Mesendoderm (in vitro differentiated cells): ENCODE measurements at places on chromosomes 4 and X.

GRCh38 chr4:123555233-123555806 lies 158.7 kb downstream of the SPRY1 start:
- DNase-seq: peak; percentile 23

DNA sequence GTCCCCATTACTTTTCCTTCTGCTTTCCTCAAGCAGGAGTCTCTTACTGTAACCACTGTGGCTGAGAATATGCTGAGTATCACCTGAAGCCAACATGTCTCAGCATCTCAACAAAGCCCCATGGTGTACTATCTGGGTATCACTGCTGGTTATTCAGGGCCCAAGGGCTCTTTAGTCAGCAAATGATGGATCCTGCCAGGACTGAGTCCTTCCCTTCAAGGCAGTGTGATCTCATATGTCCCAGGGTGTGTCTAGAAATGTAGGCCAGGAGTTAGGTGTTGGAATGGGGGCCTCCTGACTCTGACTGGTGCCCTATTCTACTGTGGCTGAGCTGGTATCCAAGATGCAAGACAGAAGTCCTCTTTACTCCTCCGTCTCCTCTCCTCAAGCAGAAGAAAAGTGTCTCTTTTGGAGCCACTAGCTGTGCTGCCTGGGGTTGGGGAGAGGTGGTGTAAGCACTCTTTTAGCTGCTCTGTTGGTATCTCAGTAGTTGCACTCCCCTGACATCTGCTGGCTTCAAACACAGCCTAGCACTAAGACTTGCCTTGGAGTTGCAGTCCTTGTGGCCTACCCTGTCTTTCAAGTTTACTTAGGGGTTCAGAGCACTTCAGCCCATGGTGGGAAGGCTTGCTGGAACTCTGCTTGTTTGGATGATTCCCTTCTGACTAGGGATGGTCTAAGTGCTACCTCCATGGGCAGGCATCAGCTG lies 28.6 kb downstream of the OCIAD2 start:
- peak; percentile 36 for DNase-seq

GRCh38 chr4:5086535-5086934 lies 35.3 kb downstream of the STK32B start:
- no peak for DNase-seq

GRCh38 chrX:53440621-53441517 lies 6.7 kb upstream of the HSD17B10 start:
- DNase-seq: no peak

- no peak for DNase-seq
These were observed 36.6 kb upstream of the PTPN13 start for GRCh38 chr4:86557526-86557925.

- DNase-seq: peak; percentile 64
These were observed 6.0 kb downstream of the HMGN5 start for GRCh38 chrX:81195712-81196111.

- no peak for DNase-seq
These were observed 75.9 kb downstream of the C4orf51 start for GRCh38 chr4:145755802-145756201.

DNA sequence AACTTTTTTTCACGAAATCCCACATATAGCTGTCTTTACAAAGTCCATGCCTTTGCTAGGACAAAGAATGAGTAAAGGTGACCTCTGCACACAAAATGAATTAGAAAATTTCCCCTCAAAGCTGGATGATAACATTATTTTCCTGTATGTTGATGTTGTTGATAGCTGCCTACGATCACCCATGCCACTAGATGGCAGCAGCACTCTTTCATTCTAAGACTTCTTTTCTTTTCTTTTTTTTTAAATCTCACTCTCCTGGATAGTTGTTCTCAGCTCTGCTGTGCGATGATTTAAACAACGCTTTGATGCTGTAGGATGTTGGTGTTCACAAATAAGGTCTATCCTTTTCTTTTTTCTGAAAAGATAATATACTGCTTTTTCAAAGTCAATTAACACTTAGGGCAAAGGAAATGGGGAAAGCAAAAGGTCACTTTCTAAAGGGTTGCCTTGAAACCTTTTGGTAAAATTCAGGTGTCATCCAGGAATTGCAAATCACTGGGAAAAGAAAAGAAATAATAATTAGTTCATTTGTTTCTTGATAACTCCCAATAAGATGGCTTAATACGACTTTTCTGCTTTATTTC lies 266.8 kb downstream of the C4orf33 start:
- DNase-seq: peak; percentile 71

DNA sequence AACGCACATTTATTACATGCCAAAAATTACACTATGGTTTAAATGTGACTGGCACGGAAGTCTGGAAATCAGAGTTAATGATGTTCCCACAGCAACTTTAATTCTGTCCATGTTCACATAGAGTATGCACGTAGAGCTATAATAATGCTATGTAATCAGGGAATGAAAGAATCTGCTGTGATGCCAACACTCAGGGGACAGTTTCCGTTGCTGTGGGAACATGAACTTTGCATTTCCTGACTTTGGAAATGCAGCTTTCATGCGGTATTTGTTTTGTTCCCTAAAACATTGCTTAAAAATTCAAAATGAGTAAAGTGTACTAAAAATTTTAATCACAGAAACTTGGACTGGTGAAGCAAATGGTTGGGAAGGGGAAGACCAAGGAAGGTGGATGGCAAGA lies 65.7 kb downstream of the MAGEA1 start:
- peak; percentile 0 for DNase-seq

- no peak for DNase-seq
These were observed 197.0 kb downstream of the ADGRL3 start for GRCh38 chr4:61397174-61397573.

DNA sequence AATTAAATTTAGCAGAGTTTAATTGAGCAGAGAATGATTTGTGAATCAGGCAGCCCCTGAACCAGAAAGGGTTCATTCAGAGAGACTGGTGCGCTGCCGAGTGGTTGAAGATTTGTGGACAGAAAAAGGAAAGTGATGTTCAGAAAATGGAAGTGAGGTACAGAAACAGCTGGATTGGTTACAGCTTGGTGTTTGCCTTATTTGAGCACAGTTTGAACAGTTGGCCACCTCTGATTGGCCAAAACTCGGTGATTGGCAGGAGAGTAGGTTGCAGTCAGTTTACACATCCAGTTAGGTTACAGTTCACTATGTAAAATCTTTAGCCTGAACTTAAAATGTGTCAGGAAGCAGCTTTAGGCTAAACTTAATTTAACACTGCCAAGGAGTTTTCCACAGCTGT lies 14.9 kb downstream of the MID1IP1 start:
- DNase-seq: no peak

- DNase-seq: peak; percentile 44
These were observed 135.2 kb upstream of the RASGEF1B start for GRCh38 chr4:81606801-81607501.

DNA sequence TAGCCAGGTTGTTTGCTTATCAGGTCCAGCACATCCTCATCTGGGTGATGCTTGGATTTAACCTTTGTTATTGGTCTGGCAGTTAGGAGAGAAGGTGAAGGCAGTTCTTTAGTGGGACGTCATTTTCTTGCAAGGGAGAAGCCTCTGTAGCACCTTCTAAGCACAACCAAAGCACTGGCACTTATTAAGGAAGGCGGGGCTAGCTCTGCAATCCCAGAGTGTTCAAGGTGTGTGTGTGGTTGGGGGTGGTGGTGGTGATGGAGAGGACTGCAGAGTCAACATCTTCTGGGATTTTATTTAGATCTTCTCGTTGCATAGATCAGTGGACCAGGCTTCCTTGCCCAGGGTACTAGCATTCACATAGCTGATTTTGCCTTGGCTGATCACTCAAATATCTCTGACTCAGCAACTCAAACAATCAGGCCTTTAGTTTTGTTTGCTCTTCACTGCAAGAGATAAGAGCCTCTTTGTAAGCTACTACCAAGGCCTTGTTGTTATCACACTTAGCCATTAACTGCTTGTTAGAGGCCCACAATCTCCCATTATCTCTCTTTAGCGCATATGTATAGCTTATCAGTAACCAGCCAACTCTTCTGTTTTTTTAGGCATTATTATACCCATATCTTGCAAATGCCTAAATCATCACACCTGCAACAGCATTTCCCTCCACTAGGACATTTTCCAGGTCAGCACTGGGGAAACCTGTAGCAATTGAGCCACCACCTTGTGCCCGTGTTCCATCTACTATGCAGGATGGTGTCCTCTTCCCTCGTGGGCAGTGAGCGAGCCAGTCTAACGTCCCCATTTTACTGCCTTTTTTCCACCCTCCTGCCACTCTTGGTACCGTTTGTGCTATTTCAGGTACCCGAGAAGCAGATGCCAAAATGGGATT lies 36.5 kb upstream of the LINC00632 start:
- peak; percentile 91 for DNase-seq

- DNase-seq: peak; percentile 34
These were observed 3.0 kb downstream of the ARHGEF38 start for GRCh38 chr4:105555409-105555808.

DNA sequence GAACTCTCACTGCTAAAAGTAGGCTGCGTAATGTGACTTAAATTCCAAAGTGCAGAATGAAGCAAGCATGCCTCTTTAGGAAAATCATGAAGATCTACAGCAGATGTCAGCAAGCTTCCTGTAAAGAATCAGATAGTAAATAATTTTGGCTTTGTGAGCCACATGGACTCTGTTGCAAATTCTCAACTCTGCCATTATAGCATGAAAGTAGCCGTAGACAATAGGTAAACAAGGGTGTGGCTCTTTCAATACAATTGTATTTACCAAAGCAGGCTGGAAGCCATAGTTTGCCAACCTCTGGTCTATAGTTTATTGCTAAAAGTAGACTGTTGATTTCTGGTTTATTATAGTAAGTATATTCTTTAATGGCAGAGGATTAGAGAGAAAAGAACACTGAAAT lies 80.3 kb upstream of the FAM9B start:
- no peak for DNase-seq

GRCh38 chrX:45400027-45400779 lies 199.5 kb upstream of the DIPK2B start:
- peak; percentile 70 for DNase-seq

DNA sequence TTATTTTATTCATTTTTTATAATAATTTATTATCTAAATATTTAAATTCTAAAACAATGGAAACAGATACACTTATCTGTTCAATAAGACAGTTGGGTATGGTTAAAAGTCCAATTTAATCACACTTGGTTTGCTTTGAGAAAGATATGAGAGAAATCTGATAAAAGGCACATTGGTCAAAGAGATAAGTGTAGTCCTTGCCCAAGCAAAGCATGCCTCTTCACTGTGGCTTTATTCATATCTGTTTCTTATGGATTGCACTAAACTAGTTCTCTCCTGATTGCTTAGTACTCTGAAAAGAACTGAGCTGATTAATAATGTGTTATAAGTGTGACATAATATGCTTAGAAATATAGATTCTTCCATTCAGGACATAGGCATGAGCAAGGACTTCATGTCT lies 39.8 kb downstream of the CXCL1 start:
- DNase-seq: no peak

DNA sequence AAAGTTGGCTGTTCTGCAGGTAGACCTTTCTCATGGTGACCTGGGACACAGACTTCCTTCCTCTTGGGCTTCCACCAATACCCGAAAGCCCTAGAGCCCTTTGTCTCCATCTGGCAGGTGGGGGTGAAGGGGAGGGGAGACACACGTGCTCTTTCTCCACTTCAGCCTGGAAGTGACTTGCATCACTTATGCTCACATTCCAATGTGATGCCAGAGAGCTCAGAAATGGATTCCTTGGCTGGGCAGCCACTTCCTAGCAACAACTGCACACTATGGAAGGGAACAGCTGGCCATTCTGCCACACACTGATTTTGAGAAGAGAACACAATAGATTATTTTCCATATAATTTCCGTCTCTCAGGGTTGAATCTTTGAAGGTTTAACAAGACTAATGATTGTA lies 36.3 kb downstream of the C4orf51 start:
- peak; percentile 70 for DNase-seq

GRCh38 chr4:139736274-139736660 lies 70.6 kb downstream of the MGST2 start:
- DNase-seq: peak; percentile 37

- DNase-seq: no peak
These were observed 91.9 kb downstream of the FAM53A start for GRCh38 chr4:1592068-1592708.

GRCh38 chrX:154648931-154649330 lies 4.4 kb downstream of the CTAG2 start:
- DNase-seq: no peak

GRCh38 chr4:76233967-76234678 lies 17.4 kb upstream of the FAM47E start:
- DNase-seq: peak; percentile 63

GRCh38 chr4:145618932-145619638 lies at the start of gene MMAA:
TSS of gene MMAA (plus strand) at chr4:145619385. CDS start at chr4:145639140, 19,755 bp downstream.
- DNase-seq: peak; percentile 94

- DNase-seq: no peak
These were observed 102.1 kb downstream of the ASB9 start for GRCh38 chrX:15167826-15168225.

DNA sequence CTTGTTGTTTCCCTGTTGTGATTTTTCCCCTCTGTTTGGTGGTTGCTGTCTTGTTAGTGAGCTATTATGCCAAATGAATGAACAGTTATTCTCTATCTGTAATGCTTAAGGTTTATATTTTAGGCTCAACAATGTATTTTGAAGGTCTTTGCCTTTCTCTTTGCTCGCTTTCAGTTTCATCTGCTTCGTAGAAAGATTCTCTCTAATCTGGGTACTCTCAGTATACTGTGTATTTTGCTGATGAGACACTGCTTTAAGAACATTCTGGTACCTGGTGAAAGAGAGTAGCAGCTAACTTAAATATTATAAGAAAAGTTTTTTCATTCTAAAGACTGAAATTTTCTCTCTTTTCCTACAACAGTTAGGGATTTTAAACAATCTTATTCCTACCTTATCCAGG lies 1274.7 kb upstream of the PABPC4L start:
- DNase-seq: no peak

DNA sequence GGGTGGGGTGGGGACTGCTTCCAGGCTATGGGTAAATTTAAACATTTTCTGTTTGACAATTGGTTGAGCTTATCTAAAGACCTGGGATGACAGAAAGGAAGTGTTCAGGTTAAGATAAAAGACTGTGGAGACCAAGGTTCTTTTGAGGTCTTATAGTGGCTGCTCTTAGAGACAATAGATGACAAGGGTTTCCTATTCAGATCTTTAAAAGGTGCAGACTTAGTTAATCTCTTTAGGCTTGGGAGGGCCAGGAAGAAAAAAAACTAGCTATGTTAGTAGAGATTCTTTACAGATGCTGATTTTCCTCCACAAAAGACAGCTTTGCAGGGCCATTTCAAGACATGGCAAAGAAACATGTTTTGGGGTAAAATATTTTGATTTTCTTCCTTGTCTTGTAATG lies 972.5 kb downstream of the CCSER1 start:
- DNase-seq: peak; percentile 49

DNA sequence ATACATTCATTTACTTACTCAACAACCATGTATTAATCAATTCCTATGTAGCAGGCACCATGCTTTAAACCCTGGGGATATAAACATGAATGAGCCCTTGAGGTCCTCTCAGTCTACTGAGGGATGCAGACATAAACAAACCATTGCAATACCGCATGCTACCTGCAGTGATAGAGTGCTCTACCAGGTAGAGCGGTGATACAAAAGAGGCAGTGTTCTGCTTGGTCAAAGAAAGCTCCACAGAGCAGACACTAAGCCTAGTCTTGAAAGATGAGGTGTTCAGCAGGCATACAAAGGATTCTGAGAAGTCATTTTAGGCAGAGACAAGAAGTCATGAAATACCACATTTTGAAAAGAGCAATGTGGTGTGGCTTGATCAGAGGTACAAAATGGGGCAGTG lies 26.9 kb upstream of the AMOT start:
- DNase-seq: peak; percentile 42
